OCI-LY7 (cell line): ENCODE measurements at places on chromosomes 16 and 17.

- no peak for DNase-seq
These were observed 99.7 kb downstream of the CHD9 start for GRCh38 chr16:53154513-53154912.

- no peak for DNase-seq
These were observed 963 bp downstream of the COPRS start for GRCh38 chr17:31857920-31858641.

DNA sequence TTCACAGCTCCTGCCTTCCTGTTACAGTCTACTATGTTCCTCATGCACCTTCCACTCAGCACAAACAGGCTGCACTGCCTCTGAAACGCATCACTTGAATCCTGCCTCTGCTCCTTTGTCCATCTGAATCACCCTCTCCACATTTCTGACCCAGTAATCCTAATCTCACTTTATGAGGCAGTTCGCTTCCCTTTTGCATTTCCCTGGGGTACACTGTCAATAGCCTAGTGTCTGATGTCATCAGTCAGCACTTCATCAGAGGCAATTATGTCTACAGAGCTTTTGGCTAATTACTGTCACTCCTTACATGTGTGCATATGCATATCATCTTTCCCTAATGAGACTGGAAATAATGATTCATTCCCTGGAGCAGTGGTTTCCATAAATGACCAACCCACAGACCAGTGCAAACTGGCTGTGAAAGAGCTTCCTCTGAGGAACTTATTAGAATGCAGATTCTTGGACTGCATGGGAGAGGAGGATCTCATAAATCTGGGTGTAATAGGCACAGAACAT, 23.6 kb downstream of the CA4 start:
- DNase-seq = no peak

GRCh38 chr17:74860229-74860871, 665 bp upstream of the GRIN2C start:
- no peak for DNase-seq

GRCh38 chr17:57853695-57854094, 3.9 kb upstream of the MRPS23 start:
- DNase-seq = no peak

- DNase-seq = no peak
These were observed 713.2 kb downstream of the KCNJ2 start for GRCh38 chr17:70882504-70882903.

DNA sequence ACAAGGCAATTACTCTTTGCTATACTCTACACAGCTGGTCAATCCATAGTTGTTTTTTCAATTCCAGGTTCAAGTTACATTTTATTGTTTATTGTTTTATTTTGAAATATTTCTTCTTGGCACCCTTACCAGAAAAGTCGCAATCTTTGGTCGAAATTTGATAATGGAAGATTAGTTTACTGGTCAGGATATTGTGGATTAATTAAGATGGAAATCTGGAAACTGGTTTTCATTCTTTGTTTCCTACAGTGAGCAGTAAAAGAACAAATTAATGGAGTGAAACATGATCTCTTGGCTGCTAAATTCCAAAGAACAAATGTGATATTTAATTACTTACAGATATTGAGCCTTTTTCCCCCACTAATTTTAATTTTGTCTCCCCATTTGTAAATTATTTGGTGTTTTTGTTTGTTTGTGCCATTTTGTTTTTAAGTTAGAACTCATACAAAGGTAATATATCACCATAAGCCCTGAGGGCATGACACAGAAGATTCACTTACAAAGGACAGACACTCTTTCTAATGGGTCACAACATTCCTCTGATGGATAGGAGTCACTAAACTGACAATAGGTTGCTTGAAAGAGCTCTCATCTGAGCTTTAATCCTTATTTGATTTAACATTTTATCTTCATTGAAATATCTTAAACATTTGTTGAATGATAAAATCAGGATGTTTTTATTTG, 700.2 kb downstream of the KCNJ2 start:
- DNase-seq = no peak

GRCh38 chr17:50966163-50966666, 100.1 kb upstream of the TOB1 start:
- DNase-seq = no peak

DNA sequence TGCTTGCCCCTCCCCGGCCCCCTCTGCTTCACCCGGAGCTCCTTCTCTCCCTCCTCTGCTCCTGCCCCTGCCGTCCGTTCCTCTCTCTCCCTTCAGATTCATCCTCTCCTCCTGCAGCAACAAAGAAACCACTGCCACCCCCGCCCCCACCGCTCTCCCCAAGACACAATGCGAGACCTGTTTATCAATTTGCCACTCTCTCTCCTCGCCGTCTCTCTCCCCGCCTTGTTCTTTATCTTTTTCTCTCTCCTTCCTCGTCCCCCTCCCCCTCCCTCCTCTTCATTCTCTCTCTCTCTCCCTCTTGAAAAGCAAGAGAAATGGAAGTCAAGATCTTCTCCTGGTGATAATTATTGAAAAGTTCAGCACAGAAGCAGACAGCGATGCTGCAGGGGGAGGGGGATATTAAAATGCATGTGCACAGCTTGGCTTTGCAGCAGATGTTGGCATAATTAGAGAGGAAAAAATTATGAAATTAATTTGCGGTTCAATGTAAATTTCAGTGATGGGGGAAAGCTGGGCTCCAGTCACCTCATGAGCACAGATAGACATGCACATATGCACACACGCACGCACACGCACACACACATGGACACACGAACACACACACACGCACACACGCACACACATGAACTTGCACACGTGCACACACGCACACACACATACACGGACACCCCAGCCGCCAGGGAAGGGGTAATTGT, 58.1 kb upstream of the CBFA2T3 start:
- DNase-seq = no peak

DNA sequence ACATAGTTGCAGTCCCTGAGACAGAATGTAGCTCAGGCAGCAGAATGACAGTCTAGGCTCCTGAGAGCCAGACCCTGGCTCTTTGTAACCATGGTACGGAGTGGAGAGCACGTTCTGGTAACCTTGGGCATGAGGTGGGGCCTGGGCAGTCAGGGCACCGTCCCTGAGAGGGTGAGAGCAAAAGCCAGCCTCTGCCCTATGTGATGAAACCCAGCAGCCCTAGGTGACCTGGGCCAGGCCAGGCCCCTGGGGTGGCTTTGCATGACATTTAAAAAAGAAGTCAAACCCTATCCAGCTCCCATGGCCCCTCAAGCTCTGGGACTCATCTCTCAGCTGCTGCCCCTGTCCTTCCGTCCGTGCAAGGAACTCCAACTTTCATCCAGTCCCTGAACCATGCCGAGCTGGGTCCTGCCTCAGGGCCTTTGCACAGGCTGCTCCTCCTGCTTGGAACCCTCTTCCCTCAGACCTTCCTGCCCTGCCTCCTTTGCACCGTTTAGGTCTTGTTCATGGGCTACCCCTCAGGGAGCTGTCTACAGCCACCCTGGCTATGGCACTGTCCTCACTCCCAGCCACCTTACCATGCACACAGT, 188.6 kb downstream of the NTN1 start:
- DNase-seq = no peak

- DNase-seq = no peak
These were observed 15.0 kb downstream of the UTP18 start for GRCh38 chr17:51275381-51275780.

GRCh38 chr17:58531661-58532554, 17.5 kb upstream of the MTMR4 start:
- DNase-seq = peak; percentile 27

DNA sequence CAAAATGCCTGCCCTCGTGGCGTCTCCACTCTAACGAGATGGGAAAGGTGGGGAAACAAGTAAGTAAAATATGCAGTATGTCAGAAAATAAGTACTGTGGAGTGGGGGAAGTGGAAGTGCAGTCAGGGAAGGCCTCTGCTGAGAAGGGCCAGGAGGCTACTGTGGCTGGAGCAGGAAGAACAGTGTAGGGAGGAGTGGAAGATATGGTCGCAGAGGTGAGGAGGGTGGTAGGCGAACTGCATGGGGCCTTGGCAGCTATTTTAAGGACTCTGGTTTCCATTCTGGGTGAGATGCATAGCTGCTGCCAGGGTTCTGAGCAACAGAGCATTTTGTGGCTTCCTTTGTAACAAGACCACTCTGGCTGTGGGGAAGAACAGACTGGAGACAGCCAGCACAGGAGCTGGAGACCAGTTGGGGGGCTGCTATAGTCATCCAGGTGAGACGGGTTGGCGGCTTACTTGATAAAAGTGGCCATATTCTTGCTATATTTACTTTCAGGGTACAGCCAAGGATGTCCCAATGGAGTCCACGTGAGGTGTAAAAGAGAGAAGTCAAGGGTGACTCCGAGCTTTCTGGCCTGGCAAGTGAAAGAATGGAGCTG, 42.6 kb downstream of the CYTH1 start:
- DNase-seq = peak; percentile 84

- no peak for DNase-seq
These were observed 14.6 kb downstream of the SMTNL2 start for GRCh38 chr17:4598776-4599504.

DNA sequence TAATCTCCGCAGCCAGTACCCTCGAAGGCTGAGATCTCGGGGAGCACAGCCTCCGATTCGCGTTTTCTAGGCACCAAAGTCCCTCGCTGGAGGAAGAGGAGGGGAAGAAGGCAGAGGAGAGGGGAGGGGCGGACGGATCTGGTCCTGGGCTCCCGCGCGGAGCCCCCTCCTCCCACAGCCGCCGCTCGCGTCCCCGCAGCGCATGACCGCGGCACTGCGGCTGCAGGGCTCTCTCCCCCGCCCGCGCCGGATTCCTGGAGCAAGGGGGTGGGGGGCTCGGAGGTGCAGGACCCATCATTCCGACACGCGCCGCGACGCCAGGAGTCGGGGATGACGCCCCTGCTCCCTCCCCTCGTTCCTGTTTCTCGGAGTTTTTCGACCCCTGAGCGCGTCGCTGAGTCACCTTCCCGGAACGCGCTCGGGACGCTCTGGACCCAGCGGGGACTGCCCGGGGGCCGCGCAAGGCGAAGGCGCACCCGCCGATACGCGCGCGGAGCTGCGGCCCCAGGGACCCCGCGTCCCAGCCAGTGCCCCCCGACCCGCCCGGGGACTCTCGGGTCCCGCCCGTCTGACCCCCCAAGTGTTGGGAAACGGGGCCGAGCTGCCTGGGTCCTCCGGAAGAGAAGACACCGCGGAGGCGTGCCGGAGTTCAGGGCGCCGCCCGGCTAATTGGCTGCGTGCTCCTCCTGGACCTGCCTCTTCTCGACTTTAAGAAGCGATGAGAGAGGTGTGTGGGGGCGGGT, 1.4 kb upstream of the SPHK1 start:
- DNase-seq = no peak

DNA sequence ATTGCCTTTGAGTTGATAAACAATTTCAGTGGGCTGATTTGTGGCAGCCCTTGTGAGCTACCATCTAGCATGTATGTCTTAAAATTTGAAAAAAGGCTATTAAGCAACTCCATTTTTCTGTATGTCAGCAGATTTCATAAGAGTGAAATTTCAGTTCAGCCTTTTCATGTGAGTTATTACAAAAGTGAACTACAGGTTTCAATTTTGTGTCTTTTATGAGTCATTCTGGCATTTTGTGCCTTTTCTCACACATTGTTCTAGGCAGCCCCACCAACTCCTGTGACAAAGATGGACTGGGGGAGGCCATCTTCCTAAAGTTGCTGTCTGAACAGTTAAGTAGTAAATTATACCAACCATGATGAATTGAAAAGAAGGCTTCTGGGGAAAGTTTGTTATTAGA, 52.1 kb downstream of the USP10 start:
- DNase-seq = no peak

DNA sequence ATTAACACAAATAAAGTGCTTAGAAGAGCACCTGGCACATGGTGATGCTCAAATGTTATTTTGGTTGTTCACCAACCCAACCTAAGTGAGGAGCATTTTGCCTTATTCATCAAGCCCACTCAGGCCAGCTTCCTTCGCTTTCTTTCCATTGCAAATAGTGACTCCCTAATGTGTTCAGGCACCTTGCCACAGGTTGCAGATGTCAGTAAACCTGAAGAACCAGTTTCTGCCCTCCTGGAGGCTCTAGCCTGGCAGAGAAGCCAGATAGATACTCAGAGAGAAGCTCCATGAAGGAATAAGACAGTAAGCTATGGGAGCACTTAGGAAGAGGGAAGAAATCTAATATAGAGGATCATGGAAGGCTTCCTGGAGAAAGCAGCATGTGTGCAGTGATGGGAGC, 23.9 kb downstream of the GPR139 start:
- no peak for DNase-seq

DNA sequence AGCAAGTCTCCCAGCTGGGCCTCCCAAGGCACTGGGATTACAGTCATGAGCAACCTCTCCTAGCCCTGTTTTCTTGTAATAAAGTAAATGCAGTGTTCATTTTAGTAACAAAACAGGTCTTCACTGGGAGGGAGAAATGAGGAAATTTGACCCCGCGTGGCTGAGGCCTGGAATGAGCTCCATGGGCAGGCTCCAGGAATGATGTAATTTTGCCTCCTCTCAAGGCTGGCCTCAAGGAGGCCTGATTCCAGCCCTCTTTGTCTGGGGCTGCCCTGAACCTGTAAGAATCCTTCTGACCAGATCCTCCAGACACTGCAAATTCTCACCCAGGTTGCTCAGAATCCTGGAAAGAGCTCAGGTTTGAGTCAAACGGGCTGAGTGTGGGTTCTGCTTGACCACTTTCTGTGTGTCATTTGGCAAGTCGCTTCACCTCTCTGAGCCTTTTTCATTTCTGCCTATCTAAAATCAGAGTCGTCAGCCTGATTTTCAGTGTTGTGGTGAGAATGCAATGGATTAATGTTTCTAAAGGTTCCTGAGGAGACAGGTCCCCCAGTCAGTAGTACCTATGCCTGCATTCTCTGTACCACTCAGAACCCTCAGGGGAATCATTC, 57.1 kb downstream of the RAB11FIP4 start:
- no peak for DNase-seq

DNA sequence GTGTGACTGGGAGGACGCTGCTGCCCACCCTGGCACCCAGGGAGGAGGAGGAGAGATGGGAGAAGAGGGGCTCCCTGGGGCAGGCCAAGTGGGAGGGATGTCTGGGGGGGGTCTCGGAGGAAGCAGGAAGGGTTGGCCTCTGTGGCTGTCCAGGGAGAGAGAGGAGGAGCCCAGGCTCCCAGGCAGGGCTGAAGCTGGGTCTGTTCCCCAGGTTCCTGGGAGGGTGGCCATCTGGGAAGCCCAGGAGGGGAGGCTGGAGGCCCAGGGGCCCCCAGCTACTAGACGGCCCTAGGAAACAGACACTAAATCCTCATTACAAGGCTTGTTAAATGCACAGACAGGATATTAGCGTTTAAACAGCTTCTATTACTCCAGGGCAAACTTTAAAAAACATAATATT, 139.8 kb downstream of the ENGASE start:
- DNase-seq = no peak

DNA sequence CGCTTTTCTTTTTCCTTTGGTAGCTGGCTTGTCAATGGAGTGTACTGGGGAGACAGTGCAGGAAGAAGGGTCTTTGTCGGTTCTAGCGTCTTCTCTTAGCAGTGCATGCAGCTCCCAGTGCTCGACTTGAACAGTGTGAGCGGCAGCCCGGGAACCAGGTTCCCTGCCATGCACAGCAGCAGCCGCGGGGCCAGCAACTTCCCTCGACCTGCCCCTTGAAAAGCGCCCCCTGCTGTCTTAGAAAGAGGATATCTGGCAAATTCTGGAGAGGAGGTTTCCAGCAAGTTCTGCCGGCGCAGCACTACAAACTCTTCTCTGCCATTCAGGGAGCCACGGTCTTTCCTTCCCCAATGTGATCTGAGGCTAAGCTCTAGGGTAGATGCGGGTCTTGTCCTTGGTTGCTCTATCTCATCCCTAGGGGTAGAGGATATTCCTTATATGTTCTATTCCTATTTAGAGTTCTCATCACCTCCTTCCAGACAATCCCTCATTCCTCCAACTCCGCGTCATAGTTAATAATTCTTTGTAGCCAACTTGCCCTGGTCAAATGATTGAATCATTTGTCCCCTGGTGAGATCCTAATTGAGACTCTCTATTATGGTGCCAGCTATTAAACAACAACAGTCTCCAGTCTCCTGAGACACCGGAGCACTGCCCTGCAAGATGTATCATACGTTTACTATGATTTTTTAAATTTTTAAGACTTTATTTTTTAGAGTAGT, 451.3 kb downstream of the PMP22 start:
- DNase-seq = peak; percentile 68
